ENCODE measurements at places on chromosomes 7 and 10.

DNA sequence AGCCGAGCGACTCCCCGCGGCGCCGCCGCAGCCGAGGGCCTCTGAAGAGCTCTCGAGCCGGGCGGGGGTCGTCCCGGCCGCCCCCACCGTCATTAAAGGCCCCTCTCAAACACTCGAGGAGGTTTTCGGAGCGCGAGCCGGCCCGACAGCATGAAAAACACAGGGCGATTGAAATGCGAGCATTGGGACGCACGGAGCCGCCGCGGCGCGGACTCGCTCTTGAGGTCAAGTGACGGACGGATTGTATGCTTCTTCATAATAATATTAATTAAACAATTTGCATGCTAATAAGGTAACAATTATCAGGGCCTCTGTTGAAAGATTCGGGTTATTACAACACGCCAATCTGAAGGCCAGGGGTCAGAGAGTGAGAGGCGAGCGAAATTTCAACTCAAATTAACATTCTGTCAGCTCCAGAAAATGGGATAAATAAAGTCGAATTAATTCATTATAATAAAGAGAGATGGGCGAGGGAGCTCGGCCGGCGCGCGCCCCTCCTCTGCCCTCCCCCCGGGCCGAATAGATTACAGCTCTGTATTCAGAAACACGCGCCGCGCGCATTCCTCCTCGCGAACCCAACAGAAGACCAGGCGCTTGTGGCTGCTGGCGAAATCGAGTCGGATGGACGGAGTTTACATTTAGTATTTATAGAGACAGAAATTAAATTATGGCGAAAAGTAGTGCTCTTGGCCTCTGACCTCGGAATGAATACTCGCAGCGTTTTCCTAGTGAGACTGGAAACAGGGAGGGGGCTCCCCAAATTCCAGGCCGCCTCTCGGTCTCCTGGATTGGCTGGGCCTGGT lies 2.1 kb upstream of the UNCX start:
- no peak for DNase-seq

- no peak for DNase-seq
These were observed 812.8 kb downstream of the LRMDA start for GRCh38 chr10:76244061-76244686.

- DNase-seq, result no peak
These were observed 252.3 kb upstream of the GLI3 start for GRCh38 chr7:42489299-42489698.

- no peak for DNase-seq
These were observed 1053.3 kb downstream of the SORCS1 start for GRCh38 chr10:106111246-106111645.

- DNase-seq, result peak; percentile 49
These were observed at the start of gene IPMK for GRCh38 chr10:58267713-58268453. Gene IPMK, minus strand, starts transcription at chr10:58267894. Its CDS starts 283 bp downstream, at chr10:58267611.

- DNase-seq, result no peak
These were observed 20.8 kb upstream of the HGF start for GRCh38 chr7:81790686-81791085.

DNA sequence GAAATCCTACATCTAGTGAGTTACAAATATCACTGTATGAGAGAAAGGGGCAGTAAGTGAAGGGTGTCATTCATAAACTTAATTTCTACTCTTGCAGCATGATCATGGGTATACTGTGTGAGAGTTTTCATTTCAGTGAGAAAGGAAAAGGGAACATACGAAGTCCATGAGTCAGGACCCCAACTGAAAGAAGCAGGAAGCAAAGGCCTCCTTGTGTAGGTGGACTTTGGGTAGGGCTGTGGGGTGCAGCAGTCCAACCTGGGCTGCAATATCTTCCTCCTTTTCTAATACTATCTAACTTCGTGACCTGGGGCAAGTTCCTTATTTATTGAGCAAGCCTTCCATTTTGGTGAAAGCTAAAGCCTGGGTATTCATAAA lies 248.2 kb upstream of the TCF7L2 start:
- DNase-seq, result no peak
